ENCODE measurements at places on chromosomes 12 and 14.

- DNase-seq, result no peak
These were observed 437.5 kb upstream of the TMEM132C start for GRCh38 chr12:127829281-127830064.

- no peak for DNase-seq
These were observed 57.7 kb upstream of the SAV1 start for GRCh38 chr14:50725761-50726160.

GRCh38 chr12:28631831-28632230 is 441.6 kb downstream of the CCDC91 start:
- no peak for DNase-seq

GRCh38 chr12:80867941-80868340 is 69.8 kb downstream of the LIN7A start:
- DNase-seq, result no peak

DNA sequence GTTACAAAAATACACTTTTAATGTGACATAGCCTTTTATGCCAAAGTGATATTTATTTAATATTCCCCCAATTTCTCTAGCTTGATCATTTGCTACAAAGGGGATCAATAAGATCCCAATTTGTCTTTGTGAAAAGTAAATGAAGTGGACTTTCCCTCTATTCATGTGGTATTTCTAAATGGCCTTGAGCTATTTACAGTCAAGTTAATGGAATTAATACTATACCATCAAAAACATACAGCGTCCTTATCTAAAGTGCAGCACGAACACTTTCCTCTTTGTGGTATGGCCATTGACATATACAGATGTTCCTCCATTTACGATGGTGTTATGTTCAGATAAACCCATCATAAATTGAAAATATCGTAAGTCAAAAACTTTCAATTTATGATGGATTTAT is 23.2 kb downstream of the CFL2 start:
- no peak for DNase-seq

DNA sequence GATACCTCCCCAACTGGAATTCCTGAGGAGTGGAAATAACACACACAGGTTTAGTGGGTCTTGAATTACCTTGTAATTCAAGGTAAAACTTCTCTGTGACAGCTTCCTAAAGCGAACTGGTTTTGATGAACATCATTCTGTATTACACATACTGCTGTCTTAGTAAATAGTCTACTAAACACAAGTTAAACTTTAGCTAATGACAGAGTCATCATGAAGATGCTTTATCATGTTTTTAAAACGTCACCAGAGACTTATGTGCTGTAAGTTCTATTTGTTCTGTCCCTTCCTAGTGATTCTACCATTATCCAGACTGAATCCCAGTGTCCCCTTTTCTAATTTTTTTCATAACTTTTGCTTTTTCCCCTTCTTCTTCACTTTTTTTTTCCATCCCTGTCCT is 11.6 kb upstream of the GXYLT1 start:
- DNase-seq, result no peak

DNA sequence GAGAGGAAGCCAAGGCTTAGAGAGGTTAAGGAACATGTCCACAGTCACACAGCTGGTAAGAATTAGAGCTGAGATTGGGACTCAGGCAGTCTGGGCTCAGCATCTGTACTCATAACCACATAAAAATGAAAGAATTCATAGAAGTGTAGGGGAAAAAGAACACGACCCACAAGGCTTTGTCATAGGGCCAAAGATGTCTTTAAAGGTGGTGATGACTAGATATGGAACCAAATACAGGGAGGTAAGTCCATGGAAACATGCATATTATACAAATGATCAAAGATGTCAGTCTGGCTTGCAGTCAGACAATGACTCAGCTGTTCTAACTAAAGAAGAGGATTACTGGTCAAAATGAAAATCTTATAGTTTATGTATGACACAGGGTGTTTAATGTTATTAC is 7.2 kb upstream of the SSPN start:
- no peak for DNase-seq

All from pons (tissue), 1 donor.